ENCODE measurements at places on chromosomes 3 and 15.
A peak's percentile ranks its signal among the peaks of the same experiment; 100 is the strongest.

GRCh38 chr3:67325231-67325630, 327.1 kb downstream of the KBTBD8 start:
- no peaks in the 10 kb centered on the region for H3K36me3 ChIP-seq
- H3K27ac ChIP-seq, result no peak overlapping the region
- no peak overlapping the region for H3K4me3 ChIP-seq
- DNase-seq, result no peak
- H3K4me1 ChIP-seq, result no peaks in the 10 kb centered on the region

DNA sequence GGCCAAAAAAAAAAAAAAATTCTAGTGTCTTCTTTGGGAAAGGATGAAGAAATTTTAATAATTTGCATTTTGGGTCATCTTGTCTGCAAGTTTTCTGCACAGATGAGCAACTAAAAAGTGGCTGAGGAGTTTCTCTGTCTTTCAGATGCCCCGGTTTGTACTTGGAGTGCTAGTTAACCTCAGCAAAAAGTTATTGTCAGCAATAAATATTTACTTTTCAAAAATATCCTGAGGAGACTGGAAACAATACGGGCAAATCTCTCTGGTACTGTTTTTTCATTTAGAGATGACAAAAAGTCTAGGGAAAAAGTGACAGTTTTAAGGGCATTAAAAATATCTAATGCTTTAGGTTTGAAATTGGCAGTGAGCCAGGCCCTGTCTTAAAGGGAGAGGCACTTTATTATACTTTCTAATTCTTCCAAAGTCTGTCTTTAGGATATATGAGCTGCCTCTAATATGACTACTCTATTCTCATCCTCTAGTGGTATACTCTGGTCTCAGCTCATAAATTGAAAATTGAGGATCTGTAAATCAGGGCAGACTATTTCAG, 436.0 kb upstream of the NR2F2 start:
- no peak overlapping the region for H3K27ac ChIP-seq
- DNase-seq, result no peak
- H3K4me3 ChIP-seq, result no peak overlapping the region
- no peaks in the 10 kb centered on the region for H3K27me3 ChIP-seq

DNA sequence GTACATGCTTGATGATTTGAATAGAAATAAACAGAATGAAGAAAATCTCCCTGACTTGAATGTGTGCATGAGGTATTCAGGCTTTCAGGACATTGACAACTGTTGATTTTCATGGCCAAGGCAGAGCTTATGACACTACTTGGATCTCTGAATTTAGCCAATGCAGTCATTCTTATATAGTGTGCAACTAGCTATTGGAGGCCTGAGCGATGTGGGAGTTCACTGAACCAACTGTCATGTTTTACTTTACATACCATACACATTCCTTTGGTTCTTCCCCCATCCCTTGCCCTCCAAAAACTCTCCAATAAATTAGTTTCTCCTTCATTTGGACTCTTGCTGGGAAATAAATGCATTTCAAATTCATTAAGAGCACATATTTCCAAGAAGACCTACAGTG, 460.4 kb downstream of the RBMS3 start:
- no peaks in the 10 kb centered on the region for H3K27me3 ChIP-seq
- H3K27ac ChIP-seq, result no peak overlapping the region
- DNase-seq, result no peak
- no peak overlapping the region for H3K4me3 ChIP-seq
- no peaks in the 10 kb centered on the region for H3K4me1 ChIP-seq

DNA sequence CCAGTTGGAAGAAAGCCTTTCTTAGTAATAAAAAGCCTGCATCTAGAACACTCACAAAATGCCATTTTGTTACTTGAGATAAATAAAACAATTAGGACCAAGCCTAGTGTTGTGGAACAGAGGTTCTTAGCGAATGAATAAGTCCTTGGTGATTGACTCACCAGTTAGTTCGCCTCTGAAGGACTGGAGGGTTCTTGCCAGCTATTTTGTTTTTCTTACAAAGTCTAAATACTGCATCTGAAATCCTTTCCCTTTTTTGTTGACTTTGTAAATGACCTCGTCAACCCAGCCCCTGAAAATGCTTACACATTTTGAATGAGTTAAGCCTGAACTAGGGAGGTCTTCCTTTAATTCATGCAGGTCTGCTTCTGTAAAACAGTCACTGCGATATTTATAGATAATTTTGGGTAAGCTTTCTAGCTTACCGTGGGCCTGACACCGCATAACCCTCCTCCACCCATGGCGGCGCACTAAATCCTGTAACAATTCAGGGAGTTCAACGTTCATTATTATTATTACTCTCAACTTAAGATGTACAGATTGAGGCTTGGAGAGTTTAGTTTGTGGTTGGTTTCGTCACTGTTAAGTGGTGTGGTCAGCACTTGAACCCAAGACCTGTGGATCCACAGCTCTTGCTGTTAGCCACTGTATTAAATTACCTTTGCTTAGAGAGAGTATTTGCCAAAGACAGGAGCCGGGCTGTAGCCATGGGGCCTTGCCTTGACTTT, 45.0 kb upstream of the SACM1L start:
- no peaks in the 10 kb centered on the region for H3K36me3 ChIP-seq
- H3K4me3 ChIP-seq, result no peak overlapping the region
- no peak for DNase-seq
- H3K27ac ChIP-seq, result peak overlapping the region; percentile 29

DNA sequence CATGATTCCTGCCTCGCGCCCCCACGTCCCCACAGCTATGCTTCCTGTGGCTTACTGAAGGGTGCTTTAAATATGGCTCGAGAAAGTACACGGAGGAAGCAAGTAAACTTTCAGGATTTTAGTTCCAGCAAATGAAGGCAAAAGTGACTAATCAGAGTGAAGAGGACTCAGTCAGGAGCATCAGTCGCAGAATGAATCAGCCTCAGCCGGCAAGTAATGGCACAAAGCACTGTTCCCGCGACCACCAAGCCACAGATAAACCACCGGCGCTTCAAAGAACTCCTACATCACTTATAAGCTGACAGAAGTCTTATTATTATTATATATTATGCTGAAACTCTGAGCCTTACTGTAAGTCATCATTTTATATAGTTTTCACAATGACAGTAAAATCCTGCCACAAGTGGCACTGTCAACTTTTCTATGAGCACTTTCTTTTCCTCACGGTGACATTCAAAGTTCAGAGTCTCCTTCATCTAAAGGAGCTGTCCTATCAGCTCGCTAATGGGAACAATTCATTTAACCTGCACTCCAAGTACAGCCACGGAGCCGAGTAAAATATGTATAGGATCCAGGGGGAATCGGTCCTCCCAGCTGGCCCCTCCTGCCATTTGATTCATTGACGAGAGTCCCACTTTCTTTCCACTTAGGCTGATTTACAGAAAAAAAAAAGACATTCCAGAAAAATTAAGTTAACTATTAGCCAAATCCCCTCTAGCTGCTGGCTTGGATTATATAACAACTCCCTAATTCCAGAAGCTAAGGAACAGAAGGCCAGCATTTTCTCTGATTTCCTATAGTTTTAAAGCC, 217.0 kb upstream of the ICE2 start:
- no peaks in the 10 kb centered on the region for H3K36me3 ChIP-seq
- no peak overlapping the region for H3K4me3 ChIP-seq
- no peak for DNase-seq
- H3K4me1 ChIP-seq, result no peaks in the 10 kb centered on the region
